ENCODE measurements at places on chromosomes 3 and 15.

- no peak for DNase-seq
Measured at GRCh38 chr15:90307661-90308060, 42.2 kb downstream of the NGRN start.

- no peak for DNase-seq
Measured at GRCh38 chr3:81354119-81354518, 407.3 kb downstream of the GBE1 start.

DNA sequence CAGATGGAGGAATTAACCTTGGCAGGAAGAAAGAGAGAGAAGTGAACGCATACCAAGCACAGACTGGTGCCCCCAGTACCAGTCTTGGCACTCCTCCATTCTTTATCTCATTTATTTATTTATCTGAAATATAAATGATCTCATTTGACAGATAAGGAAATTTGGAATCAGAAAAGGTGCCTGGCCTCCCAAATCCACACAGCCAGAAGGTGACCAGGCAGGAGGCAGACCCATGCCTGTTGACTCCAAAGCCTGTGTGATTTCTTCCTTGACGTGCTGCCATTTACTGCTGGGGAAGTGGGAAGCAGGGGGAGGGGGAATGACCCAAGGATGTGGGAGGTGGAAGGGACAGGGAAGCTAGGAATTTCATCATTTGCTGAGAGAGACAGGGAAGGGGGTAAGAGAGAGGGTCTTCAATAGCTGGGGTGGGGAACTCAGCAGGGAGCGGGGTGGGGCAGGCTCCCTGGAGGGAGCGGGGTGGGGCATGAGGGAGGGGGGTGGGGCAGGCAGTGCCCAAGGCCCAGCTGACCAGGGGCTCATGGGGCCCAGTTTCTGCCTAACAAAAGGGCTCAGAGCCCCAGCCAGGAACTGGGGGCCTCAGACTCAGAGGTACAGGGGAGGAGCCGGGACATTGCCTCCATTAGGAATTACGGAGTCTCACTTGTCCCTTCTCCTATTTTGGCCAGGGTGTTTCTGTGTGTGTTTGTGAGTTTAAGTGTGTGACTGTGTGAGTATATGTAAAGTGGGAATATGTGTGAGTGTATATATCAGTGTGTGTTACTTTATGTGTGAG lies 63.0 kb downstream of the MINAR1 start:
- DNase-seq: no peak

GRCh38 chr3:107425033-107425432 lies 47.8 kb downstream of the CCDC54 start:
- DNase-seq: no peak

GRCh38 chr15:88745065-88745464 lies 58.2 kb upstream of the ACAN start:
- no peak for DNase-seq

DNA sequence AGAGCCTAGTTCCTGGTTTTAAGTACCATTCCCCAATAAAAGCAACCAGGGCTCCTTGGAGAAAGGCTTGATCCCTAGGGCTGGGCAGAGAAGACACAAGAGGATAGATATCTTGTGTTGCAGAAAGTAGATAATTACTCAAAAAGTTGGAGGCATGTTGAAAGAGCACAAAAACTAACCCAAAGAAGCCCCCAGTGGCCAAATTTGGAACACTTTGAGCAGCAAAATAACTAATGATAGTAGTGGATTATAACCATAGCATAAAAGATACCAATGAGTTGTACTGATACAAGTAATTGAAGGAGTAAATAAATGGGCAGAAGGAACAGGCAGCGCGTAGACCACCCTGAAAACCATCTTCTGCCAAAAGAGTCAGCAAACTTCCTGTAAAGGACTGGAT lies 12.0 kb downstream of the EXOSC7 start:
- DNase-seq: no peak

DNA sequence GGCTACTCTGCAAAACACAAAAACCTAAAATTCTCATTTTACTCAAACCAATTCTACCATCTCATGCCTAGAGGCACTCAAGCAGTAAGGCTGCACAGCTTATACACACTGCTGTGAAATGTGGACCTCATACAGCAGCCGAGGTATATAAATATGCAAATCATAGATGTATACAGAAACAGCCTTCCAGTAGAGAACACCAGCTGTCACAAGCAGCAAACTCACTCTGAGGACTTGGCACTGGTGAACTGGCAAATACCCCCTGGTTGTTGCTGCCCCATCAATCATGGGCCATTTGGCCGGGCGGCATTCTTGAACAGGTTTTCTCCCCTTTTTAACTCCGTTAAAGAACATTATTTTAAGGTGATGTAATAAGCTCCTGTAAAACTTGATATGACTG lies 378.0 kb downstream of the LSAMP start:
- no peak for DNase-seq

DNA sequence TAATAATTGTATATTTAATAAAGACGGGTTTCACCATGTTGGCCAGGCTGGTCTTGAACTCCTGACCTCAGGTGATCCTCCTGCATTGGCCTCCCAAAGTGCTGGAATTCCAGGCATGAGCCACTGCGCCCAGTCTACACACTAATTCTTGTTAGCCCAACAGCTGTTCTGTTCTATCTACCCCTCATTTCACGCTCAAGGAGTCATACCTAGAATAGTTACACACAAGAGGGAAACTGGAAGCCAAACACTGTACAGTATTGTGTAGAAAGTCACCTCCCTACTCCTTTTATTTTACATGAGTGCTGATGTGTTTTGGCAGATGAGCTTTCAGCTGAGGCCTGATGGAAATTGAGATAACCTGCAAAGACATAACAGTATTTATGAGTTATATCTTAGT lies 13.4 kb upstream of the CTDSPL2 start:
- no peak for DNase-seq

Measured in T-helper 2 cell (primary cell).